Ovary (tissue), 10 donors: ENCODE measurements at places on chromosomes 1 and 21. TPM values are rescaled to one million over a fixed set of nuclear protein-coding genes. Genes with fewer than 3 reads are reported as not detected.

Gene CNTN2
- 0.04 TPM for polyA plus RNA-seq

Gene OR6K3
- not detected for polyA plus RNA-seq

Gene SAMD11
- 1.1 TPM for polyA plus RNA-seq

Gene ATP1A1
- 184 TPM for polyA plus RNA-seq

Gene SAMD13
- 2.9 TPM for polyA plus RNA-seq

Gene LYPD8
- not detected for polyA plus RNA-seq

Gene KCNE1
- 2.6 TPM for polyA plus RNA-seq

Gene JAM2
- 65.4 TPM for polyA plus RNA-seq

Gene LDLRAD2
- 0.88 TPM for polyA plus RNA-seq

Gene SMIM1
- polyA plus RNA-seq: 10.7 TPM

Gene NBL1
- polyA plus RNA-seq: 127 TPM

Gene NBPF4
- polyA plus RNA-seq: not detected

Gene LCE1B
- not detected for polyA plus RNA-seq

Gene CHRNB2
- polyA plus RNA-seq: 0.08 TPM

Gene GBP2
- 74.9 TPM for polyA plus RNA-seq

Gene NTMT2
- not detected for polyA plus RNA-seq

Gene ELAPOR1
- polyA plus RNA-seq: 0.93 TPM

Gene LRRC71
- not detected for polyA plus RNA-seq

Gene RIMS3
- polyA plus RNA-seq: 4.4 TPM

Gene SYPL2
- polyA plus RNA-seq: 5.1 TPM

Gene FAM177B
- 0.23 TPM for polyA plus RNA-seq

Gene MX1
- polyA plus RNA-seq: 31.7 TPM

Gene PADI4
- polyA plus RNA-seq: 0.17 TPM
